ENCODE measurements at places on chromosomes 3 and 15.

GRCh38 chr3:158106766-158107471 lies 699 bp upstream of the SHOX2 start:
- DNase-seq, result no peak

DNA sequence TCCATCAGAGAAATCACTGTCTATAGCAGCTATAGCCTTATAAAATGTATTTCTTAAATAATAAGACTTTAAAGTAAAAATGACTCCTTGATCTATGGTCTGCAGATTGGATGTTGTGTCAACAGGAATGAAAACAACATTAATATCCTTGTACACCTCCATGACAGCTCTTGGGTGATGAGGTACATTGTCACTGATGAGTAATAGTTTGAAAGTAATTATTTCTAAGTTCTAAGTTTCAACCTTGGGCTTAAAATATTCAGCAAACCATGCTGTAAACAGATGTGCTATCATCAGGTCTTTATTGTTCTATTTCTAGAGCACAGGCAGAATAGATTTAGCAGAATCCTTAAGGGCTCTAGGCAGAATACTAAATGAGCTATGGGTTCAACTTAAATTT lies 568.2 kb upstream of the BCHE start:
- DNase-seq, result no peak

DNA sequence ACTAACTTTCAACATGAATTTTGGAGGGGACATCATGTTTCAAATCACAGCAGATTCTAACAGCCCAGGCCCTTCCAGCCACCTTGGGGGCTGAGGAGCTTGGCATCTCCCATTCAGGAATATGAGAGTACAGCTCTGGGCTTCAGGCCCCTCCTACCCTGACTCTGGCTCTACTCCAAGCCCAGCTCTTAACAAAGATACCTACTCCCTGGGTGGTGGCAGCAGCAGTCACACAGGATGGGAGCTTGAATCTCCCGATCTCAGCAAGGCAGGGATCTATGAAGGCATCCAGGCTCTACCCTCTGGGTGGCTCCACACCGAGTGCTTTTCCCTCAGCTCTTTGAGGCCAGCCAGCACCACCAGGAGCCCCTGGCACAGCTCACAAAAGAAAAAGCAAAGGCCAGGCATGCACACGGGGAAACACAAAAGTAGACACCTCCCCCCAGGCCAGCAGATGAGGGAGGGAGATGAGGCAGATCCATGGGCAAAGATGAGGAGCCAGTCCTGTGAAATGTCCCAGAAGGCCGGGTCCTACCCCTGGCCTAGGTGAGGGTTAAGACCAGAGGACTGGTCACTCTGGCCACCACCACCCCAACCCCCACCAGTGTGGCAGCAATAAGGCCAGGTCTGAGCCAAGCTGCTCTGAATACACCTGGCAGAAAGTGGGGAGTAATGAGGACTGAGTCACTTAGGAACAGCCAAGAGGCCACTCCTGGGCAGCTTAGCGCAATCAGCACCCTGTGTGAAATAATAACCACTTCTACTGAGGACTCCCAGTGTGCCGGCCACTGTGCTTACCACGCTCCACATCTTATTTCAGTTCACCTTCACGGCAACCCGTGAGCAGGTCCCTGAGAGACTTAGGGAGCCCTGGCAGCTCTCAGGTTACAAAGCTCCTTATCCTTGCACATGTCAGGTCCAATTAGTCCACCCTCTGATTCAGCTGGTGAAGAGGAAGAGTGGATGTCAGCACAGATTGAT lies 24.3 kb downstream of the PLA2G4F start:
- no peak for DNase-seq

DNA sequence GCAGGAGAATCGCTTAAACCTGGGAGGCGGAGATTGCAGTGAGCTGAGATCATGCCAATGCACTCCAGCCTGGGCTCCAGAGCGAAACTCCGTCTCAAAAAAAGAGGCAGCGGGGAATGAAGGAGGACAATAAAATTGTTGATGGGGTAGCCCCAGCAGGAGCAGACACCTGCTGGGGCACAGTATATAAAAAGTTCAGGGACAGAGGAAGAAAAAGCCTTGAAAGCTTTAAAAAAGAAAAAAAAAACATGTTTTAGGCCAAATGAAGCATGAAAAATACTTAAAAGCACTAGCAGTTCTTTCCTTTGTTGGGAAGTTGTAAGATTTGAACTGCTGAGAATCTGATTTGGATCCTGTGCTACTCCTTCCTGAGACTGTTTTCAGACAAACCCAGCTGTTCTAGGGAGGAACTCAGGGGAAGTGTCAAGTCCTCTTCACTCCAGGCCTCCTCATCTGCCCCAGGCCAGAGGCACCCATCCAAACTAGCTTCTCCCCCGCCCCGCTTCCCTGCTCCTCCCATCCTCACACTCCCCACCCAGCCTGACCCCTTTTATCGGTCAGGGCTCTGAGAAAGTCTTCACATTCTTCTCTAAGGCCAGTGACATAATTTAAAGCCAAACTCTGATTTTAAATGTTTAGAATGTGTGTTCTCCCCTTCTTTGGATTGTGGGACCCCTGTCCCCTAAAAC lies 4.9 kb downstream of the IL17RD start:
- no peak for DNase-seq

DNA sequence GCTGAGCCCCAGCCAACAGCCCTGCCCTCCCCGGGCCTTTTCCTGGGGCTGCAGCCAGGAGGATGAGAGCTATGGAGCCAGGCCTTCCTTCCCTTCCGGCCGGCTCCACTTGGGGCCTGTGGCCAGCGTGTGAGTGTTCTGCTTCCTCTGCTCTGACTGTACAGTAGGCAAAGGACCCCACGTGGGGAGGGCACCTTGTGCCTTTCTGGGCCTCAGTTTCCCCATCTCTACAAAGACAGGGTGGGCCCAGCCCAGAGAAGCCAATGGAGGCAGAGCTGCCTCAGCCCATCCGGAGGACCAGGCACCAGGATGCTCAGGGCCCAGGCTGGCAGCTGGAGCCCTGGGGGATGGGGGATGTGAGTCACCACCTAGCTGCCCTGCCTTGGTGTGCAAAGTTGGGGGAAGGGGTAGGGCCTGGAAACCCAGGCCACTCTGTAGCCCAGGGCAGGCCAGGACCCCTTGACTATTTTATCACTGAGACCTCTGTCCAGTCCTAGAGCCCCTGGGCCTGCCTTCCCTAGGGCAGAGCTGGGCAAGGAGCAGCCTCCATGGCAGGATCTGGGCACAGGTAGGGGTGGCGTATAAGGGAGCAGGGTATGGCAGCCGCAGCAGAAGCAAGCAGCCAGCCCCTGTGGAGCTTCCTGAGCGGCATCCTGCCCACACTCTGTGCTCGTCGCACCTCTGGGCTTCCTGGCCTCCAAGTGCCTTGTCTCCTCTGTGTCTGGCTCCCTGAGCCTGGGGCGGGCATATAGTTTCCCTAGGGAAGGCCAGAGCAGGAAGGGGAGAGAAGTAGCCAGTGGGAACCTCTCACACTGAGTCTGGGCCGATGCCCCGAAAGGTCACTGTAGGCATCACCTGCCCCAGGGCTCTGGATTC lies 1.8 kb downstream of the PSTPIP1 start:
- DNase-seq, result no peak

GRCh38 chr15:48363474-48363873 lies 32.2 kb downstream of the DUT start:
- no peak for DNase-seq

- no peak for DNase-seq
These were observed 315.9 kb downstream of the FEZF2 start for GRCh38 chr3:62057339-62058047.

DNA sequence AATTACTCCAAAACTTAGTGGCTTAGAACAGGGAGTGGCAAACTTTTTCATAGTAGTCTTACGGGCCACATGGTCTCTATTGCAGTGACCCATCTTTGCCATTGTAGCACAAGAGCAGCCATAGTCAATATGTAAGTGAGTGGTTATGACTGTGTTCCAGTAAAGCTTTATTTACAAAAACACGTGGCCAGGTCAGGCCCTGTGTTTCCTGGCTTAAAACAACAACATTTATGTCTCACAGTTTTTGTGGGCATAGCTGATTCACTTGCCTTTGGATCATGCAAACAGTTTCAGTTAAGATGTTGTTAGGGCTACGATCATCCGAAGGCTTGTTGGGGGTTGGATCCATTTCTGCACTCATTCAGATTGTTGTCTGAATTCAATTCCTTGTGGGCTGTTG lies 103.8 kb downstream of the CHCHD6 start:
- no peak for DNase-seq
